ENCODE measurements at places on chromosomes 2 and 18.

DNA sequence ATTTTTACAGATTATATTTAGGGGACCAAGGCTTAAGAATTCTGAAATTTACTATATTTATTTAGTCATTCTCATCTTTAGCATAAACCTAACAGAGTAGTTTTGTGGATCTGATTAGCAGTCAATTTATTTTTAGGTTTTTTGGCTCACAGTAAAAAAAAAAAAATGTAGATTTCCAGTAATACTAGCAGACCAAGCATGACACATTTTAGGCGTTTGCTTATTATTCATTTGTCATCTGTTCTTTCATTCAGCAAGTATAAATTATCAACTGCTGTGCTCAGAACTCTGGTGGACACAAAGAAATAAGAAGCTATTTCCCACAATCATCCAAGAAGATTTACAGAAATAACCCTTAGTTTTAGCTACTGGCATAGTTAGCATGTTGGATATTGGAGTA is 20.6 kb downstream of the PDE1A start:
- DNase-seq = no peak

- no peak for DNase-seq
Measured at GRCh38 chr18:14945984-14946383, 198.0 kb downstream of the ANKRD30B start.

GRCh38 chr2:160287476-160287875 is 87.4 kb upstream of the ITGB6 start:
- DNase-seq = no peak

- DNase-seq = no peak
Measured at GRCh38 chr2:53793821-53794220, 7.0 kb downstream of the ERLEC1 start.

DNA sequence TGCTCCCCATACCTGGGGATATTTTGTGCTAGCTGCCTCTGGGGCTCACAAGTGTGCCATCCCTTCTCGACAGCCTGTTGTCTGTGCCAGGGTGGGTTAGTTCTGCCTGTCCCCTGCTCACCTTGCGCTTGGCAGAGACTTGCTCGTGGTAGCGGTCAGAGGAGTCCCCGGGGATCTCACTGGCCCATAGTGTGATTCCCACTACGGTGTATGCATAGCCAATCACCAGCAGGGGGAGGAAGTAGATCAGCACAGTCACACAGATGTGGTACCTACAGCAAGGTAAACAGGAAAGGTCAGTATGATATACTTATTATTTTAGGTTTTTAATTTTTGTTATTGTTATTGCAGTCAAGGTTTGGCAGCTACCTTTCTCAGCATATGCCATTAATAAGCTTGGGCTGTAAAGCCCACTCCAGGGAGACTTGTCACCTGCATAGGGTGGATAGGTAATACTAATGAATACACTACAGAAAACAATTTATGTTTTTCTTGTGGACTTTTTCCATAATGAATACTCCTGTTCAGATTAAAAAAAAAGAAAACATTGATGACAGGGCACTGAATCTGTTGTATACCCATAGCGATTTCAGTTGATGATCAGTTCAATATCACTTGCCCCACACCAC is 95.2 kb downstream of the POLE4 start:
- no peak for DNase-seq

DNA sequence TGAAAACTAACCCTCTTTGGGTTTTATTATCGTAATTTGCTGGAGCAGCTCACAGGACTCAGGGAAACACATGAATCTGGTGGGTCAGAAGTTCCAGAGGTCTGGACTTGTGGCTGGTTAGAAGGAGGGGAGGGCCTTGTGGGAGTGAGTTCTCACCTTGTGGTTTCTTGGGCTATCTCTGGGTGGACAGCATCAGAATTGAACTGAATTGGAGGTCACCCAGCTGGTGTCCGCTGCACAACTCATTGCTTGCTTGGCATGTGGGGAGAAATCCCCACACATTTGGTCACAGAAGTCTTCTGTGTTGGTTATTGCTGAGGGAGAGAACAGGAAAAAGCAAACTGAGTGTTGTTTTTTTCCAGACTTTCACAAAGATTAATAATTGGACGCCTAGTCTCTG is 27.5 kb downstream of the ZNF892 start:
- DNase-seq = no peak

- no peak for DNase-seq
Measured at GRCh38 chr2:48896870-48897269, 141.3 kb upstream of the LHCGR start.

DNA sequence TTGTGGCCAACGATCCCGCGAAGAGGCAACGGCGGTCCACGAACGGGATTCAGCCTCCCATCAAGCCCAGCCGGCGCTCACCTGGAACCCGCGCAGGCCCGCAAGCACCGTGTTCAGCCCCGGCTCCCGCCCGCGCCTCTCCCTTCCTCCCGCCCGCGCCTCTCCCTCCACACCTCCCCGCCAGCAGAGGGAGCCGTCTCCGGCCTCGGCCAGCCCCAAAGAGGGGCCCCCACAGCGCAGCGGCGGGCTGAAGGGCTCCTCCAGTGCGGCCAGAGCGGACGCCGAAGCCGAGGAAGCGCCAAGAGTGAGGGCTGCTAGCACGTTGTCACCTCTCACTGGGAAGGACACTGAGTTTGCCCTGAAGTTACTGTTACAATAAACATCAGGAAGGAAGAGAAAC is 55.3 kb upstream of the LAPTM4A start:
- no peak for DNase-seq

DNA sequence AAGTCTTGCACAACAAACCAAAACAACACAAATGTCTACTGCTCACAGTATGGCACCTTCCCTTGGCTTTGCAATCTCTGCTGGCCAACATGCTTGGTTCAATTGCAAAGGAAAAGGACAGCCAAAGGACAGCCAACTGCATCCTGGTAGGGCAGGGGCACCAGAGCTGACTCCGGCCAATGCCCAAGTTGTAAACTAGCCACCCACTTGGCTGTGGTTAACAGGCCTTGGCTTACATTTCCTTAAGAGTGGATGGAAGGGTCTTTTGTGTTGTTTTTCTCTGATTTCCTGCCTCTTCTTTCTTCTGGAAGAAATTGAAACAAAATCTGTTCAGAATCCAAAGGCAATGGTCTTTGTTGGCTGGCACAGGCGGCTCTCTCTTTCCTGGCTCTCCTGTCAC is 119.1 kb upstream of the TRIB2 start:
- DNase-seq = no peak

Data from T1000 (cell line).